NCI-H510A (cell line): ENCODE measurements at places on chromosomes 13 and 19.
A peak's percentile ranks its signal among the peaks of the same experiment; 100 is the strongest.

GRCh38 chr19:12937093-12937926 lies 1.1 kb upstream of the CALR start:
- no peak for DNase-seq

- DNase-seq: no peak
These were observed 4.2 kb upstream of the OR7G3 start for GRCh38 chr19:9130965-9131364.

DNA sequence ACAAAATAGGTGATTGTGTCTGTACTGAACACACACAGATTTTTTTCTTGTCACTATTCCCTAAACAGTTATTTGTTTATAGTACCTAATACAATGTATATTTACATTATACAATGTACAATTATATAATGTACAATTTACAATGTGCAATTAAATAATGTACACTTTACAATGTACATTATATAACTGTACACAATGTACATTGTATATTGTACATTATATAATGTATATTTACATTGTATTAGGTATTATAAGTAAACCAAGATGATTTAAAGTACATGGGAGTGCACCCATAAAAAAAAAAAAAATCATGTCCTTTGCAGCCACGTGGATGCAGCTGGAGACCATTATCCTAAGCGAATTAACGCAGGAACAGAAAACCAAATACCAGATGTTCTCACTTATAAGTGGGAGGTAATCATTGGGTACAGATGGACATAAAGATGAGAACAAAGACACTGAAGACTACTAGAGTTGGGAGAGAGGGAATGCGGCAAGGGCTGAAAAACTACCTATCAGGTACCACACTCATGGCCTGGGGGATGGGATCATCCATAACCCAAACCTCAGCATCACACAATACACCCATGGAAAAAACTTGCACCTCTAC lies 68.1 kb downstream of the ABCC4 start:
- no peak for DNase-seq

DNA sequence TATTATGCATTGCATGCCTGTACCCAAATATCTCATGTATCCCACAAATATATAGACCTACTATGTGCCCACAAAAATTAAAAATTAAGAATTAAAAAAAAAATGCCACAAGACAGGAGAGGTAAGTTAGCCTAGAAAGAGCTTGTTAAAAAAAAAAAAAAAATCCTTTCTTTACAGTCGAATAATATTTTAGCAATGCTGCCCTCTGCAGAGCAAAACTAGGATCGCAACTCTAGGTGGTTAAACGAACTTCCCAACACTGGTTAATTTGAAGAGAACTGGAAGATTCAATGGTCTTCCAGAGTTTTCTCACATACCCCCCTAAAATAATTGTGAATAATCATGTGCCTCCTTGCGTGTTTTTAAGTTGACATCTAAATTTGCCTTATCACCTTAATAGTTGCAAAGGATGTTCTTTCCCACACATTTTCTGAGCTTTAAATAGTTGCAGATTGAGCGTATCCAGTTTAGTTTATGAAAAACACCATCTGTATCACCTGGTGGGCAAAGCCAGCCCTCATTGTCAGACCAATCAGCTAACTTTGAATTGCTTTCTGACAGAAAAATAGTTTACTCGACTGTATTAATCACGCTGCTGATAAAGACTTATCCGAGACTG lies 47.4 kb upstream of the RCBTB2 start:
- DNase-seq: no peak

- no peak for DNase-seq
These were observed 5.4 kb downstream of the ATP4B start for GRCh38 chr13:113652404-113653263.

- DNase-seq: no peak
These were observed 41.5 kb downstream of the PDS5B start for GRCh38 chr13:32627793-32628192.

DNA sequence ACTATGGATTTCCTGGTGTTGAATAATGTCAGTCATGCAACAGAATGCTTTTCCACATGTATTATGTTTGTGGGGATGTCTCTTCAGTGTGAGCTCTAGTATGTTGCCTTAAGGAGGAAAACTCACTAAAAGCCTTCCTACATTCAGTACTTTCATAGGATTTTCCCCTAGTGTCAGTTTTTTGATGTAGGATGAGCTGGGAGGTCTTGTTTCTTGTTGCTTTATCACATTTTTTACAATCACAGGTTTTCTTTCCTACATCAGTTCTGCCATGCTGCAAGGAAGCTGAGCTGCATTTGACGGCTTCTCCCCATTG lies 8.5 kb upstream of the USP29 start:
- no peak for DNase-seq

DNA sequence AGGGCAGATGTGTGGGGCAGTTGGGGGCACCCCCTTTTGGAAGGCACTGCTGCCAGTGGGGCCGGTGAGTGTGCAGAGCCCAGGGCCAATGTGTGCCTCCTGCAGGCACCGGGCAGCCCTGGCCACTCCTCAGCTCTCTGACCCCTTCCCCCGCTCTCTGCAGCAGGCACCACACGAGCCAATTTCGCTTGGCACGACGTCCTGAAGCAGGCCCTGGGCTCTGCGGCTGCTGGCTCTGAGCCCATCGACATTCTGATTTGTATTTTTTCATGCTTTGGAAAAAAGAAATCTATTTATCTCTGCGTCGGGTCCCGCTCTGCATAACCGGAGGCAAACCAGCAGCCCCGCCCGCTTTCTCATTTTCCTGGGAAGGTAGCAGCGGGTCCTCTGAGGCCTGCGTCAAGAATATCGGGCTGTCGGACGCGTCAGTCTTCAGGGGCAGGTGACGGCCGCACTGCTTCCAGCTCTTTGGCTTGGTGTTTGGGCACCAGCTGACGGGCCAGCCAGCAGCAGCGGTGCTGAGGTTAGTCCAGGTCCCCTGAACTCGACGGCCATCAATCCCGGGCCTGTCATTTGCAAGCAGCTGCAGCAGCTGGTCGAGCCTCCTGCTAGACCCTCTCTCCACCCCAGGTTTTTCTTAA lies 134.3 kb downstream of the KDM4B start:
- no peak for DNase-seq

- DNase-seq: no peak
These were observed 721 bp downstream of the TNFSF11 start for GRCh38 chr13:42574435-42575311.

- peak; percentile 79 for DNase-seq
These were observed 6.5 kb downstream of the SOX1 start for GRCh38 chr13:112073245-112074138.

DNA sequence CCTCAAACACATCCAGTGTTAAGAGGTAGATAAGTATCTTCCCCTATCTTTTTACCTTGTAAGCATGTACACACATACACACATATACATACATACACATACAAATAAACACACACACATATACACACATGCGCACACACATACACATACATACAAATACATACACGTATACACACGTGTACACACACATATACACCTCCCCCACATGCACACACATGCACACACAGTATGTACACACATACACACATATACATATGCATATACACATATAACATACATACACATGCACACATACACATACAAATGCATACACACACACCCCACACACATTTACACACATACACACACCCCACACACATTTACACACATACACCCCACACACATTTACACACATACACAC lies 24.1 kb downstream of the ADGRE1 start:
- DNase-seq: no peak

- DNase-seq: no peak
These were observed 231.0 kb upstream of the IRS2 start for GRCh38 chr13:110017379-110017778.

GRCh38 chr13:32538143-32538620 lies 413 bp downstream of the N4BP2L2 start:
- DNase-seq: no peak

DNA sequence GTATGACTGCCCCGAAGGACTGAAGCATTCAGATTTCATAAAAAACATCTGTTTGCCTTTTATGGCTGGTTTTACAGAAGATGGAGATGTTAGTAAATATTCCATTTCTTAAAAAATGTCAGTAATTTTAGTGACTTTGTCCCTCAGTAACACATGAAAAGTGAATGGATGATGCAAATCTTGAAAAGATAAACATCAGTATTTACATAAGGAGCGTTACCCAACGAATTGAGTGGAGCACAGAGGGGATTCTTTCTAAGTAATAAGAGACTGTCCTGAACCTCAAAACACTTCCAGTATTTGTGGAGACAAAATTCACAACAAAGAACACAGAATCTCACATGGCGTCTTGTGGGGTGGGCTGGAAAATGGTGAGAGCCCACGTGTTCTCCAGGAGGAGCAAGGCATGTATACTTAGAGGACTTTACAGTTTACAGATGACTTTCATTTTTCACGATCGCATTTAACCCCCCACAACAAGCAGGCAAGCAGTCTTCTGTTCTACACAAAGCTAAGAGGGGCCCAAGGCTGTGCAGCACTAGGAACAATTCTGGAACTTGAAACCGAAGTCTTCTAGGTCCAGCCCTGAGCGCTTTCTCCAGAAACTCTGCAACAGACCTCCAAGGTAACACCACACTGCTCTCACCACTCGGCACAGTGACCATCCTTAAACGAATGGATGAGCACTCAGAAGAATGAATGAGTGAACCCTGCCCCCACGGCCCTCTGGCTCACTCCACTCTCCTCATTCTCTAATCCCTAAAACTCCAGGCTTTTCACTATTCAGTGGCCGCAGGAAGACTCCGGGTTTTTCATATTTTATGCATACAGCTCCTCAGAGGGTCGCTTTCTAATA lies 709.8 kb downstream of the UQCRFS1 start:
- no peak for DNase-seq

DNA sequence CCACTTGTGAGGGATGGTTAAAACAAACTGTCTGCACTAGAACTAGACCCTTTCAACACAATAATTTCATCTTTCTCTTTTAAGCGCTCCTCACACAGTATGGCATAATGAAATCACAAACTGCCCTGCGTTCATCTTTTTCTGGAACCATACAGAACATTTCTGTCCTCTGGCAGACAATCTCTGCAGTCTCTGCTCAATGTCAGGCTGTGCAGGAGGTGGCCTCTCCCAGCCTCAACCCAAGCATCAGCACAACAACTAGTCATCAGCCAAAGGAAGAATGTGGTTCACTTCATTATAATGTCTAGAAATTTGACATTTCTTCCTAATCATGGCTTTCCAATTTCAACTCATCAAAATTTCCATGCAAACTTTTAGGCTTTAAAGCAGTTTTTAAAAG lies 125.1 kb upstream of the STARD13 start:
- no peak for DNase-seq

GRCh38 chr13:112132142-112132541 lies 65.2 kb downstream of the SOX1 start:
- DNase-seq: no peak

DNA sequence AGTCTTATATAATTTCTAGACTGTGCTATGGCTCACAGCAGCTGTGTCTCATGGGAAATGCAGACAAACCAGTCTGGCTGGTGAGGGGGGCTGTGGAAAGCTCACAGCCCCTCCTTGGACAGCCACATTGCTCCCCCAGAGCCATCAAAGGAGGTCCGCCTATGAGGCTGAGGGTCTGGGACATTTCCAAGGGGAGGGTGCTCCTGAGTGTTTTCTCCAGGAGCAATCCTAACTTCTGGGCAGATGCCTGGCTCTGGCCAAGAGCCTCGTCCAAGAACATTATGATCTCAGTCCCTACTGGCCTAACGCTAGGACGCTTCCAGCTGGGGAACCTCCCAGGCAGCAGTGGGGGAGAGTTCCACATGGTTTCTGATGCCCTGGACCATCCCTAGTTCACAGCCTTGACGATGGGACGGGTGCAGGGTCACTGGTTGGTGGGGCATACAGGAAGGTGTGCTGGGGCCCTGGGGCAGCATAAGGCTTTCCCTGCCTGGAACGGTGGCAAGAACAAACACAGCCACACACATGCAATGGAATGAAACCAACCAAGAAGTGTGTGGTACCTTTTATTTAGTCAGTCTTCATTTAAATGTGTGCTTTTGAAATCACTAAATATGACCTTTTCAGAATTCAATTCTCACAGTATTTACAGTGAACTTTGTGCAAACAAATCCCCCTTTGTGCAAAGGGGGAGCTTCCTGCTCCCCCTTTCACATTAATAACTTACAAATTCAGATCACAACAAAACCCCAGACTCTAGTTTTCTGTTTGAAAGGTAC lies 60.6 kb downstream of the CDADC1 start:
- DNase-seq: no peak

- DNase-seq: no peak
These were observed at the start of gene CALM3 for GRCh38 chr19:46601318-46602224. Gene CALM3, plus strand, starts transcription at chr19:46601330. Its CDS starts 105 bp downstream, at chr19:46601435.

DNA sequence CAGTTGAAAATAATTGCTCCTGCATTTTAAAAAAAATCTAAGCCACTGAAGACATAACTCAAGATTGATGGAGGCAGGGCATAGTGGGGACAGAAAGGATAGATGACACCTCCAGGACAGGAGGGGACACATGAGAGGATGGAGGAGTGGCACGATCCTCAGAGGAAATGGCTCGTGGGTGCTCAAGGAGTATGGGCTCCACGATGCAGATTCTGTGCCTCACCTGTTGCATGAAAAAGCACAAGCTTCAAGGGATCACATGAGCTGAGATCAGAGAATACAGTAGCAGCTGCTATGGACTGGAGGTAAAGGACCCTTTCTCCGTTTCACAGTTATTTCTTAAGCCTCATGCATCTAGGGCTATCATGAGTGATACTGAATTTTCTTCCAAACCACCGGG lies 69.7 kb upstream of the KL start:
- DNase-seq: no peak

DNA sequence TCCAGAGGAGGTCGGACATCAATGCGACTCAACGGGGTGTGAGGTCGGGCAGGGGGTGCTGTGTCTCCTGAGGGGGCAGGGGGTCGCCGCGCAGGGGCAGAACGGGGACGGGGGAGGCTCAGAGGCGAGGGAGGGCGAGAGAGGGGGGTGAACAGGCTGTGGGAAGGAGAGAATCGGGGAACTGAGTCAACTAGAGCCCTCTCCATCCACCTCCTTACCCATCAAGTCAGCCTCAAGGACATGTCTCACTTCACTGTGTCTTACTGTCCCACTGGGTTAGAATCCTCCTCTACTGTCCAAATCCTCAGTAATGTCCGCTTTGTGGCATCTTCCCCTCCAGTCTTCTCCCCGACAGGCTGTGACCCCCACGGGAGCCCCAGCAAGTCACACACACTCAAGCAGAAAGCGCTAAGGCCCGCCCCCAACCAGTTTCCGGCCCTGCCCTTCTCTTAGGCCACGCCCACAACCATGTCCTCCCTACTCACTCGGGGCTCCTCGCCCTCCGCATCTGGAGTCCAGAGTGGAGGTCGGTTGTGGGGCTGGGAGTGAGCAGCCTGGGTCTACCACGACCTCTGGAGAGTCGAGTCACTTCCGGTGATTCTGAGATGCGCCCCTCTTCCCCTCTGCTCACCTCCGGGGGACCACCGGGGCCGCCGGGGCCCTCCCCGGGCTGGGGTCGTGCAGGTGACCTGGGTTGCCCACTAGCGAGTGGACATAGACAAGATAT lies 9.3 kb downstream of the PLEKHA4 start:
- DNase-seq: no peak

DNA sequence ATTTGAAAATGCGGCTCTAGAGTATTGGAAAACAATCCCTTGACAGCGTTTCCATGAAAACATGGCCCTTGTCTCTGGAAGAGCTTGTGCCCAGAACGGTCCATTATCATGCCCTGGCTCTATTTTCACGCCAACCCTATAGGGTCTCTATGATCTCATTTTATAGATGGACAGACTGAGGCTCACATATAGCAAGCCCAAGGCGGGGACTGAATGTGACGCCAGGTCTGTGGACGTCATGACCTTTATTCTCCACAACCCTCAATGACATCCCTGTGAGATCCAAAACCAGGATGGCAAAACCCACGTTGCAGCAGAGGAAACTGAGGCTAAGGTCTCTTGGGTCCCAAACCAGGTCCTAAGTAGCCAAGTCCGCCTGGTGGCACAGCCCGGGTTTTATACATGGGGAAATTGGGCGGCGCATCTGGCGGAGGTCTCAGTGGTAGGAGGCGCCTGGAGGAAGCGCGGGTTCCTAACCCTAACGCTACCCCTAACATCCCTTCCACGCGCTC lies 425 bp upstream of the COLGALT1 start:
- no peak for DNase-seq
